Central memory CD4-positive, alpha-beta T cell (primary cell): ENCODE measurements at places on chromosomes 5 and 9.

GRCh38 chr9:91044354-91044753, 242.7 kb downstream of the SYK start:
- DNase-seq, result no peak

- no peak for DNase-seq
Measured at GRCh38 chr5:94853120-94853519, 234.7 kb downstream of the SLF1 start.

DNA sequence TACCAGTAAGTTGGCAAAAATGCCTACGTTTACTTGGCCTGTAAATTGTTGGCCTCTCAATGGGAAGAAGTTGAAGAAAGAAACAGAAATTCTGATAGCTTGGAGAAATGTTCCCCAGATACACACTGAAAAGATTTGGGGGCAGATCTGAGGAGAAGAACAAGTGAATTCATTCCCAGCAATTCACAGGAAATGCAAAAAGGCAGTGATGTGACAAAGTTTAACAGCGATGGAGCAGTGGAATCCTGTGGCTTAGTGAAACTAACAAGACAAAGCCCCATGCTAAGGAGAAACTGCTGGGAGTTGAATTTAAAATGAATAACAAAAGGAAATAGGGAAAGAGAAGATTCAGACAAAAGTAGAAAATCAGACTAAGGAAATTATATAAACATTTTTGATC, 213.2 kb upstream of the EDIL3 start:
- DNase-seq, result no peak

- no peak for DNase-seq
Measured at GRCh38 chr5:102921341-102922044, 166.4 kb downstream of the PAM start.

GRCh38 chr5:88391116-88391515, 122.5 kb upstream of the TMEM161B start:
- no peak for DNase-seq

DNA sequence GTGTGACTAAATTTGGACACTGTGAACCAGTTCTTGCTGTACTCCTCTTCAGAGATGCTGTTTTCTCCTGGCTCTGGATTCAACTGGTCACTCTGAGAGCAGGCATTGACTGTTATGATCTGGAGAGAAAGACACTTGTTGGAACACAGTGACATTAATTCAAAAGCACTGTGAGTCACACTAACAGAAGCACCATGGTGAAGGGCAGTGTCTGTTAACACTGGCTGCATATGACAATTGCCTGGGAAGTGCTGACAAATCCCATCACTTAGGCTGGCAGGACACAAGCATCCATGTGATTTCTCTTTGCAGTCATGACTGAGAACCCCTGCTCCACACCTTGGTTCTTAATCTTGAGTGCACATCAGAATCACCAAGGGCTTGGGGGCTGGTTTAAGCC, 132.4 kb downstream of the TRPM6 start:
- no peak for DNase-seq

DNA sequence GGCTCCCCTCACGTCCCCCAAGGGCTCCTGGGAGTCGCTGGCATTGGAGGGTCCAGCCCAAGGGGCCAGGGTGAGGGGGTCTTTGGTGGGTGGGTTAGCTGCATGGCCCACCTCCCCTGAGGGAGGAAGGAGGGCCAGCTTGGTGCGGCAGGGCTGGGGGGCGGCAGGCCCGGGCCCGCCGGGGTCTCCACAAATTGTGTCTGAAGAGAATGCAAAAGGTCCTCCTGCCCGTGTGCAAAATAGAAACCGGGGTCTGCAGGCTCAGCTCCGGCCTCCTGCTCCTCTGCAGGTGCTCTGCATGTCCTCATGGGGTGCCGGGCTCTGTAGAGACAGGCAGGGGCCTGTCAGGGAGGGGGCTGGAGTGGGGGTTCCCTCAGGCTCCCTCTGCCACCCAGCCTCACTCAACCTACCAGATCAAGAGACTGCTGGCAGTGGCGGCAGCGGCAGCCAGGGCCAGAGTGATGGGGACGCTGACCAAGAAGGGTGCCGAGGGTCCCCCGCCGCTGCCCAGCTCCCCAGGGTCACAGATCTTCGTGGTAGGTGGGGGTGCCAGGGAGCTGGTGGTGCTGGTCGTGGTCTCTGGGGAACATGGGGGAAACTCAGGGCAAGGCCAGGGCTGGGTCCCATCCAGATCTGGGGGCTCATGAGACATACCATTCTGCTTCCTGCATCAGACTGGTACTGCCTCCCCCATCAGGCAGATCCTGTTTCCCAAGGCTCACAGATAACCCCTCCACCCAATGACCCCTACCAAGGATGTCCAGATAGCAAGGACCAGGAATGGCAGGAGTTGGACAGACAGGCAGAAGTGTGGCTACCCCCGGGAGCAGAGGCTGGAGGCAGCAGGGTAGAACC, 29.2 kb upstream of the ENHO start:
- DNase-seq, result no peak

DNA sequence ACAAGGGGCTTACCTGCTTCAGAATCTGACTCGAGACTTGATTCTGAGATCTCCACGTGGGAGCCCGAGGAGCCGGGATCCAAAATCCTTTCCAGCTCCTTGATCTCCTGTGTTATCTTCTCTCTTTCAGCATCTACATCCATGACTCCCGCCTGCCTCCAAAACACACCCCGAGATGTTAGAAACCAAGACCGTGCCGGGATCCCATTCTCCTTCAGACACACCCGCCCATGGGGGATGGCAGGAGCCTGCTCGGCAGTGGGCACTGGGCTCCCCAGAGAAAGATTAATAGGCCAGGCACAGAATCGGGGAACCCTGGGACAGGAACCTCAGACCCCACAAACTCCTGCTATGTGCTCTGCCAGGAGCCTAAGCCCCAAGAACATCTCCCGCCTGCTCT, 1.7 kb downstream of the SNAPC4 start:
- no peak for DNase-seq

DNA sequence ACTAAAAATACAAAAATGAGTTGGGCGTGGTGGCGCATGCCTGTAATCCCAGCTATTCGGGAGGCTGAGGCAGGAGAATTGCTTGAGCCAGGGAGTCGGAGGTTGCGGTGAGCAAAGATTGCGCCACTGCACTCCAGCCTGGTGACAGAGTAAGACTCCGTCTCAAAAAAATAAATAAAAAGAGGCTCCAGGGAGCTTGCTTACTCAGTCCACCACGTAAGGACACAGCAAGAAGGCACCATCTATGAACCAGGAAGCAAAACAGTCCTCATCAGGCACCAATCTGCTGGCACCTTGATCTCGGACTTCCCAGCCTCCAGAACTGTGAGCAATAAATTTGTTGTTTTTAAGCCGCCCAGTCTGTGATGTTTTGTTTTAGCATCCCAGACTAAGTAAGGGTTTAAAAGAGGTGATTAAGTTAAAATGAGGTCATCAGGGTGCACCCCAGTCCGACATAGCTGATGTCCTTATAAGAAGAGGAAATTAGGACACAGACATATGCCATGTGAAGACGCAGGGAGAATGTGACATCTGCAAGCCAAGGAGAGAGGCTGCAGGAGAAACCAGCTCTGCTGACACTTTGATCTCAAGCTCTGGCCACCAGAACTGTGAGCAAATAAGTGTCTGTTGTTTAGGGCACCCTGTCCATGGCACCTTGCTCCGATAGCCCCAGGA, 45.9 kb downstream of the C9orf50 start:
- no peak for DNase-seq

DNA sequence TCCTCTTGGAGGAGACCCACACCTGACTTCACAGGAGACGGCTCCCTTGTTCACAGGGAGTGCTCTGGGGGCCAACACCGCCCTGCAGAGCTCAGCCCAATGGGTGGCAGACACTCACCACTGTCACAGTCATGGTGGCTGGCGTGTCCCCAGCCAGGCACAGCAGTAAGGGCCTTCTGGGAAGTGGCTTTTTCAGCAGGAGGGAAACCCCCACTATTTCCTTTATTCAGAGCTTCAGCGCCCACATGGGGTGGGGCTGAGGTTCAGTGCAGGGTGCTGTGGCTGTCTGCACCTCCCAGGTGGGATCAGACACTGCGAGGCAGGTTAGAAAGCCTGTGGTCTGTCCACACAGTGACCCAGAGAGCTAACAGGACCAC, 3.6 kb upstream of the SNAPC4 start:
- peak; percentile 79 for DNase-seq

- no peak for DNase-seq
Measured at GRCh38 chr9:112530751-112531205, 44.2 kb downstream of the KIAA1958 start.

DNA sequence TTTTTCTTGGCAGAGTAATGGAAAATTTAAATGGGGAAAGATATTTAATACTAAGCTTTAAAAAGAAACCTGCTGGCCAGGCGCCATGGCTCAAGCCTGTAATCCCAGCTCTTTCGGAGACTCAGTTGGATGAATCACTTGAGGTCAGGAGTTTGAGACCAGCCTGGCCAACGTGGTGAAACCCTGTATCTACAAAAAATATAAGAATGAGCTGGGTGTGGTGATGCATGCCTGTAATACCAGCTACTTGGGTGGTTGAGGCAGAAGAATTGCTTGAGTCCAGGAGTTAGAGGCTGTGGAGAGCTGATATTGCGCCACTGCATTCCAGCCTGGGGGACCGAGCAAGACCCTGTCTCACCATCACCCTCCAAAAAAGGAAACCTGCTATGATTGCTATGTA, 32.8 kb downstream of the TUT7 start:
- DNase-seq, result no peak

DNA sequence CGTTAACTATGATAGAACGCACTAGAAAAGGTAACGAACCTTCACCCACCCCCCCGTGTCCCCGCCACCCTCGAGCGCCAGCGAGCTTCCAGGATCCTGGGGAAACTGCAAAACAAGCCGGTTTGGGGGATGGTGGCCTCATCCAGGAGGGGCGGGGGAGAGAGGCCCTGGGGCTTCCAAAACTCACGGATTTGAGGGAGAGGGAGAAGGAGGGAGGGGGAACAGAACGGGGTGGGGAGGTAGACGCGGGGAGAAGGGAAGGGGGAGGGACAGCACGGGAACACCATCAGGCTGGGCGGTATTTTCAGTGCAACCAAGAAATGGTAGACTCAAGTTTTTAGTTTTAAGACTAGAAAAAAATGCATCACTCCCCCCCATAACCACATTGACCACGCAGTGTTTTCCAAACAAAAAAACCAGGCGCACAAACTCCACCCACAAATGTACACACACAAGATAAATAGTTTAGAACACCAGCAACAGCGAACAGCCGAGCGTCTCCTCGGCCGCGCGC, 1.4 kb downstream of the NRARP start:
- no peak for DNase-seq

GRCh38 chr9:137647096-137647714, 28.4 kb downstream of the EHMT1 start:
- no peak for DNase-seq

GRCh38 chr9:28272127-28272526, 698.8 kb upstream of the C9orf72 start:
- DNase-seq, result no peak

DNA sequence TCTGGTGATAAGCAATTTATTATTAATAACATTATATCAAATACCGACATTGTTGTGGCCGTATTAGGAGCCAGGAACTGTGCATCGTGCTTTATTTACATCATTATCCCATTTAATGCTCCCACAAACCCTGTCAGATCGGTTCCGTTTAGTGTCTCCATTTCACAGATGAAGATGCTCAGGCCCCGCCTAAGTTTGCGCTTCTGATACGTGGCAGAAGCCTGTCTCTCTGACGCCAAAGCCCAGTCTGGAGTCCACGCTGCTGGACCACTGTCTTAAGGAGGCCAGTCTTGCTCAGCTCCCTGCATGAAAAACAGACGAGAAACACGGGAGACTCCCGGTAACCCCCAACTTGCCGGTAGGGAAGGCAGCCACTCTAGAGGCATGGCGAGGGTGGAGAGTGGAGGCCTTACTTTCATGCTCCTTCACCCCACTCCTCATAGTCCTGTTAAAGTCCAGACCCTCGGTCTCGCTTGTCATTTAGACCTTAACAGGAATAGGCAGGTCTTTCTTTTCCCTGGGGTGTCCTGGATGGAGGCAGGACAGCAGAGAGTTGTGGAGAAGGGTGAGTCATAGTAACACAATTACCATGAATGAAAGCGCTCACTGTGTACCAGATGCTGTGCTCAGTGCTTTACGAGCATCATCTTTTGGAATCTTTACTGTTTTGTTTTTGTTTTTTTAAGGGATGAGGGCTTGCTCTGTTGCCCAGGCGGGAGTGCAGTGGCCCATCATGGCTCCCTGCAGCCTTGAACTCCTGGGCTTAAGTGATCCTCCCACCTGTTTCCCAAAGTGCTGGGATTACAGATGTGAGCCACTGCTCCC, 872 bp downstream of the TXNDC15 start:
- peak; percentile 15 for DNase-seq

DNA sequence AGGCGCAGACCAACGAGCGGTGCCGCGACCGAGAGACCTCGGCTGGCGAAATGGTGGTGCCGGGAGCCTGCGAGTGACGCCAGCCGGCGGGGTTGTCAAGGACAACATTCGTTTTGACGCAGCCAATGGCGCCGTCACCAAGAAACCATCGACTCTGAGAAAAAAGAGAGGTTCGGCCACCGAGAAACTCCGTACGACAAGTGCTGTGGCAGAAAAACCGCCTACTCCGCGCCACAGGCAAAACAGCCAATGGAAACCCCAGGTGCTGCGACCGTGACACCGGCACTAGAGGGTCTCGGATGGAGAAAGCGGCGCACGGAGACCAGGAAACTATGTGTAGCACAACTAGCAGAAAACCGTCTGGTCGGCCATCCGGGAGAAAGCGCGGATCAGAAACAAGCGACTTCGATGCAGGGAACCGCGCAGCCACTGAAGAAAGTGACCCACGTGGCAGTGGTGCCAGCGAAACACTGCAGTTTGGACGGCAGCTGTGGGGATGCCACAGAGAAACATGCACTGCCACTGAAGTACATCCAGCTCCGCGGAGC, 88.8 kb downstream of the ANXA2R start:
- peak; percentile 89 for DNase-seq

DNA sequence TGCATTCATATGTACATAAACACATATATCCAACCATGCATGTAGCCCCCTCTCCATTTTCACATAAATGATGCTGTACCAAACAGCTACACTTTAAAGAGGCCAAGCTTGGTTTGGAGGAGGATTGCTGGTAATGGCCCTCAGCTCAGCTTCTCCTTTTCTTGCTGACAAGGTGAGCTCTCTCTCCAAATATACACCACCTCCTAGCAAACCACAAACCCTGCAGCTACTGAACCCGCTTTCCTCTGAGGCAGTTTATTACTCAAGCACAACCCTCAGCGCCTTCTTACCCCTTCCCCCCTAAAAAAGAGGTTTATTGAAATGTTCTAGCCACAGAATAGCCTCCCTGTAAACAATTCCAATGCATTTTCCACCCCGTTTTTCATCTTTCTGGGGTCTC, 54.0 kb downstream of the ALG2 start:
- DNase-seq, result no peak

DNA sequence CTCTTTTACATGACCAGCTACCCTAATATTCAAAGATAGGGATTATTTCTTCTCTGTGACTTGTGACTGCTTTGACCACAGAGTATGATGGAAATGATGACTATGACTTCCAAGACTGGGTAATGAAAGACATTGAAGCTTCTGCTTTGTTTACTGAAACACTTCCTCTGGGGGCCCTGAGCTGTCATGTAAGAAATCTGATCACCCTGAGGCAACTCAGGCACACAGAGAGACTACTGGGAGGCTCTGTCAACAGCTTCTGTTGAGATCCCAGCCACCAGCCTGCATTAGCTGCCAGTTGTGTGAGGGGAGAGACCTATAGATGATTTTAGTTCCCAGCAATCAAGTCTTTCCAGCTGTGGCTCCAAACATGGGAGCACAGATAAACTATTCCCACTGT, 76.5 kb downstream of the KCTD16 start:
- no peak for DNase-seq
